ENCODE measurements at places on chromosomes 6 and 20.

GRCh38 chr20:57281900-57282299 is 15.5 kb upstream of the BMP7 start:
- DNase-seq, result no peak

DNA sequence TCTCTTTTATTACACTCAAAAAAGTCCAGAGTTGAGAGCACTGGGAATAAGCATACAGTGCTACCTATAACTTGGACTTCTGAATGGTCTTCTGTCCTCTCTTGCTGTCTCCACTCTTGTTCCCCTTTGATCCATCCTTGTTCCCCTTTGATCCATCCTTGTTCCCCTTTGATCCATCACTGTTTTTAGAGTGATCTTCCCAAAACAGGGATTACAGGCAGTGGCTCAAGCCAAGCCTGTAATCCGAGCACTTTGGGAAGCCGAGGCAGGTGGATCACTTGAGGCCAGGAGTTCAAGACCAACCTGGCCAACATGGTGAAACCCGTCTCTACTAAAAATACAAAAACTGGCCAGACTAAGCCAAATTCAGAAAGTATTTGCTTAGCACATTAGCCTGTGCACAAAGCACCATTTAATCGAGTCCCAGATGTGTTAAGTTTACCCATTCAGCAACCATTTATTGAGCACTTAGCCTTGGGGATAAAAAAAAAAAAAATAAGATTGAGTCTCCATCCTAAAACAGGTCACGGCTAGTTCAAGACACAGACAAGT is 65.0 kb upstream of the NHSL1 start:
- DNase-seq, result no peak

- peak; percentile 81 for DNase-seq
Observed at GRCh38 chr20:19973961-19974629, 43.1 kb upstream of the NAA20 start.

GRCh38 chr6:8556370-8557013 is 121.1 kb upstream of the SLC35B3 start:
- no peak for DNase-seq

DNA sequence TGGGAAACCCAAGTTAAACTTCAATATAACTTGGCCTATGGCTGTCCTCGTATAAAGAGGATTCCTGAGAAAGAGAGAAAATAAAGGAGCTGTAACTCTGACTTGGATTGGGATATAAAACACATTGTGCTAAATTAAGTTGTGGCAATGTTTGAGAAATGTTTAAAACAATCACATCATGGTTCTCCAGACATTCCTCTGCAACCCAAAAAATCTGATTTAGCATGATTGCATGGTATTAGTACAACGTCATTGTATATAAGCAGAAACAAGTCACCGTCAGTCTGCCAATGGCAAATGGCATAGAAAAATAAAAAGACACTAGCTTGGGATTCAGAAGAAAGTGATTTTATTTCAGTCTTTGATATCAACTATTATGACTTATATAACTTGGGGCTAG is 140.2 kb upstream of the FAM83B start:
- DNase-seq, result peak; percentile 12

DNA sequence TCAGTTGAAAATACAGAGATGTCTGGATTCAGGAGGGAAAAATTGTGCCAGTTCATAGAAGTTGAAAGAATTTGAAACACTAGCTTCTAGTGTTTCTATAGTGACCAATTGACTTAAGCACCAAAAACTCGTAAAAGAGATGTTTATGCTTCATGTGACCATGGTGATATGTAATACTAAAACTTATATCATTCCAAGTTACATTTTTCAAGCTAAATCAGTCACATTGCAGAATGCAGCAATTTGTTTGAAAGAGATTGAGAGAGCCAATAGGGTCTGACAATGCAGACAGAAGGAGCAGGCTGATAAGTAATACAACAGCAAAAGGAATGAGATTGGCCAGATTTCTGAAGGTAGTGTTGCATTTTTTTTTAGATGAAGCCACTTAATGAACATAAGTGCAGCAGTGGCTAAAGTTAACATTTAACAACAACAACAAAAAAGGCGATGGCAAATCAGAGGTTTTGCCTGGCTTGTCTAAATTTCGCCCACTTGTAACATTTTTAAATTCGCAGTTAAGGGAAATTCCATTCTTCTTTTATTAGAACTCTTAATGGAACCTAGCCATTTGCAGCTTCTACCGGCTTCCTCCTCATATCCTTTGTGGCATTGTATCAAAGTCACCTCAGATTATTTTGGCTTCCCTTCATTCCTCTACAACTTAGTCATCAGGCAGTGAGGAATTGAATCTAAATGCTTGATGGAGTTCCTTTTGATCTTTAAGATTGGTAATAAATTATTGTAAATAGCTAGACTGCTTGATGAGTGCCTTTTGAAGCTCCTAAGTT is 484.0 kb upstream of the SOX4 start:
- DNase-seq, result peak; percentile 74

GRCh38 chr6:150959166-150959565 is 93.7 kb downstream of the MTHFD1L start:
- no peak for DNase-seq

GRCh38 chr6:33000055-33000454 is 9.3 kb downstream of the HLA-DOA start:
- DNase-seq, result no peak

Data from fibroblast of skin of left quadriceps (primary cell).